ENCODE measurements at places on chromosomes 11 and 22.

- no peak for DNase-seq
These were observed 1.4 kb downstream of the RIN1 start for GRCh38 chr11:66334605-66335442.

DNA sequence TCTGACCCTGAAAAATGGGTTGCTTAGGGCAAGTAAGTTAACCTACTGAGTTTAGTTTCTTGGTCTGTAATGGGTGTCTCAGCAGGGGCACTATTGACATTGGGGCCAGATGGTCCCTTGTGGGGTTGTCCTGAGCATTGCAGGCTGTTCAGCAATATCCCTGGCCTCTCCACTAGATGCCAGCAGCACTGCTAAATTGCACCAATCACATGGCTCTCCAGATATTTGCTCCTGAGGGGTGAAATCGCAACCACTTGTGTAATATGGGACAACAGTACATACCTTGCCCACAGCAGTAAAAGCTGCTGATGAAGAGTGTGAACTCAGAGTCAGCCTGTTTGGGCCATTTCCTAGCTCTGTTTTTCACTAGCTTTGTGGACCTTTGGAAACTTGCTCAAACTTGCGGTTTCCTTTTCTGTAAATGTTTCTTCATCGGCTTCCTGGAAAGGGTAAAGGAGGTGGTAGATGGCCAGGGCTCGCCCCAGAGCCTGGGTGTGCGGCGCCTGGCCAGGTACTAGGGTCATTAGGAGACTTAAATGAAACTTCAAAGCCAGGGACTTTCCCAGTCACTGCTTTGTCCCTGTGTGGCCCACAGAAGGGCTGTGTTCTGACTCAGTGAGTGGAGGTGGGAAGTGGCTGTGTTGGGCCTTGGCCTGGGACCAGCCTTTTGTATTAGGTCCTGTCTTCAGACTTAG is 13.0 kb downstream of the NCF4 start:
- no peak for DNase-seq

GRCh38 chr11:69343401-69344321 is 49.7 kb downstream of the MYEOV start:
- DNase-seq = no peak

DNA sequence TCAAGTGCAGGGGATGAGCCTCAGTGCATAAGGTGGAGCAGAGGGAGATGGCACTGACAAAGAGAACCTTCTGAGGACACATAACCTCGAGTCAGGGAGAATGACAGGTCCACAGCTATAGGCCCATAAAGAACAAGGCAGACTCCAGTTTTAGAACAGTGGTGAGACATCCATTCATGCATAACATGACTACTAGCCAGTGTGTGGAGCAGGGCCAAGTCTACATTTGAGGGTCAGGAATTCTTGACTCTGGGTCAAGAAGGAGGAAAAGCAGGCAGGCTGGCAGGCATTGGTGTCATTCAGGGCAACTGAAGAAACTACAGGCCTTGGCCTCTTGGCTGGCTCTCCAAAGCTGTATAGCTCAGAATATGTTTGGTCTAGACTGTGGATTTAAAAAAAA is 54.9 kb downstream of the MTNR1B start:
- no peak for DNase-seq

- no peak for DNase-seq
These were observed 37.8 kb downstream of the PRR5L start for GRCh38 chr11:36333897-36334296.

GRCh38 chr11:119845756-119846155 is 116.8 kb upstream of the NECTIN1 start:
- DNase-seq = no peak

DNA sequence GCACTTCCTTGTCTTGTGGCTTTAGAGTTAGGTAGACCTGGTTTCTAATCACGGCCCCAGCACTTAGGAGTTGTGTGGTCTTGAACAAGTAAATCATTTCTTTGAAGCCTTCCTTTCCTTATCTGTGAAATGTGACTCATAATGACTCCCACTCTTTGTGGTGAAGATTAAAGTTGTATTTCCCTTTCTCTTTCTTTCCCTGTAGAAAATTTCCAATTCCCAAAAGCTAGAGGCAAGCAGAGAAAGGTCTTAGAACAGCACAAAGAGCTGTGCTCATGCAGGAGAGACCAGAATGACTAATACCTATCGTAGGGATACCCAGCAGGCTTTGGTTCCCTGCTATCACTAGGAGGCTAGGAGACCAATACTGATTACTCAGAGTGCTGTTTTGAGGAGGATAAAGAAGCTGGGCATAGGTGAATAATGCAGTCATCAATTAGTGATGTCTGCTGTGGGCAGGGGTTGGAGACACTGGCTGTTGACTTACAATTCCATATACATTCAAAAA is 270.7 kb upstream of the SYN3 start:
- no peak for DNase-seq

- DNase-seq = no peak
These were observed 56.0 kb downstream of the PISD start for GRCh38 chr22:31605851-31606585.

- DNase-seq = no peak
These were observed 56.0 kb downstream of the CELSR1 start for GRCh38 chr22:46481386-46481785.

DNA sequence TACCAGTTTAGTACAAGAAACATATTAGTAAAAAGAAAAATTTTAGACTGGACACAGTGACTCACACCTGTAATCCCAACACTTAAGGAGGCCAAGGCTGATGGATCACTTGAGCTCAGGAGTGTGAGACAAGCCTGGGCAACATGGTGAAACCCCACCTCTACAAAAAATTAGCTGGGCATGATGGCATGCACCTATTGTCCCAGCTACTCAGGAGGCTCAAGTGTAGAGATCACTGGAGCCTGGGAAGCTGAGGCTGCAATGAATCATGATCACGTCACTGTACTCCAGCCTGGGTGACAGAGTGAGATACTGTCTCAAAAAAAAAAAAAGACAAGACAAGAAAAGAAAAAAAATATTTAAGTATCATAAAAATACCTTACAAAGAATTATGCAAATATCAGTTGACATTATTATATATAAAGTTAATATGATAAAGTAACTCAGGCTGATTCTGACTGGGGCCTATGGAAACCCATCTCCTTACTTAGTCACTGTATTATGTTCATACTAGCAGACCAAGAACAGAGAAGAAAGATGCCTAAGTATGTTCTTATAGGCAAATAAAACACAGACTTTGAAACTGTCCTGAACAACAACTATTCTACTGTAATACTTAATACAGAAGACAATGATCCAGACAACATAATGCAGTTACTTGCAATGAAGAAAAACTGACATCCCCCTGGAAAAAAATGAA is 27.3 kb downstream of the FAM168A start:
- no peak for DNase-seq

DNA sequence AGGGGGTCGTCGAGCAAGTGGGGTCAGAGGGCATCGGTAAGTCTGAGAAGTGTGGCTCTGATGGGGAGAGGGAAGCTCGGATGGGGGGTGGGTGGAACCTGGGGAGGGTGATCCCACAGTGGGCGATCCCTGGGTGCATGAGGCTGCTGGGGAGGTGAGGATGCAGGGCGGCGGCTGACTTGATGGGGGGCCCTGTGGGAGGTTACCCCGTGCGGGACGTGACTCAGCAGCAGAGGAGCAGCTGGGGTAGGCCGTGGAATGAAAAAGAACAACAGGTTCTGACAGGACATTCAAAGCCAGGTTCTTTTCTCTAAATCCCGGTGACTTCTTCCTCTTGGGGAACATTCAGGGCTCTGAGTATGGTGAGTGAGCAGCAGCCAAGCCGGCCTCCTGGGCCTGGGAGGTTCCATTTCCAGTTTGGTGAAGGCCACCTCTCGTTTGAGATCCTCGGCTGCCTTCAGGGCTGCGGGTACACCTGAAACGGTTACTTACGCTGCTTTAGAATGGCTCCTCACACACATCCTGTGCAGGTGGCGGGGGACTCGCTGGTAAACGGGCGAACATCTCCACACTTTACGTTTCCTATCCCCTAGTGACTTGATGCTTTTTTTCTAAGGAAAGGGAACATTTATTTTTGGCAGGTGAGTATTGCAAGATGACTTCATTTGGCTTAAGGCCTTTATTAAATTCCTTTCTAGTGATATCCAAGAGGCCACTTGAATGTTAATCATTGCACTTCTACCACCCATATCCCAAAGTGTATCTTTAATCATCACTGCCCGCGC is 278.2 kb downstream of the TBC1D22A start:
- no peak for DNase-seq

- no peak for DNase-seq
These were observed 4.3 kb upstream of the PNPLA3 start for GRCh38 chr22:43919106-43919973.

DNA sequence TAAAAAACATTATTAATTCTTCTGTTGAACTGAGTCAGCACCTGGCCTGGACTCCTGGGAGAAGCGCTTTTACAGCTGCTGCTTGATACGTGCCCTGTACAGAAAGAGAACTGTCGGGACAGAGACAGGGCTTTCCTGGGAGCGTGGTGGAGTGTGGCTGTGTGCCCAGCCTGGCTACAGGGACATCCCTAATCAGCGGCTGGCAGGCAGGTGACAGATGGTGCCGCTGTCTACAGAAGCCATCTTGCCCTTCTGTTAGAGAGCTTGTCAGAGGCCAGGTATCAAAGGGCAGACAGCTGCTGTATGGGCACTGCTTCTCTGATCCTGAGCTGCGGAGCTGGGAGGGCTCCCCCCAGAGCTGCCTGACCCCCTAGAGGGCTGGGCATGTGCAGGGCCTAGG is 361.8 kb downstream of the TENM4 start:
- no peak for DNase-seq

DNA sequence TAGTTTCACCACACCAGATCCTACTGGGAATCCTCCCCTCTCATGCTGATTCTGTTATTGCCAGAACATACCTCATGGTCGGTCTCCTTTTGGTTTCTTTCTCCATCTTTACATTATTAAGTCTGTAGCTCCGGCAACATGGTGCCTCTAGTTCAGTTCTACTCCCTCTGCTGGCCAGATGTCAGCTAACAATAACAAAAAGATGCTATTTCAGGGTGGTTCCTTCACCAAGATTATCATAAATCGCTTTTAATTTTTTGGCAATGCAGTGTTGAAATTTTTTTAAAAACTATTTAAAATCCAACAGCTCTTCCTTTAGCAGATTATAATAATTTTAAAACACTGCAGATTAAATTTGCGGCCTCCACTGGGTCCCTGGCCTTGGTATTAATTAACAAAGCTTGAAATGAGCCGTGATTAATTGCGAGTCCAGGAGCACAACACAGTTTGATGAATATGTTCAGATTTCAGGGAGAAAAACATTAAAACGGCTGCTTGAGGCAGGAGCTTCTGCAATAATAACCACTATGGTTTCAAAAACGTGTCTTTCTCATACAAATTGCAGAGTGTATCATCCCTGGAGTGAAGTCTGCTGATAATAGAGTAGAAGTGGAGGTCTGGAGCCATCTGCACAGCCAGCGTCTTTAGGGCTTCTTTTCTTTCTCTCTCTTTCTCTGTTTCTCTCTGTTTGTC is 492.9 kb upstream of the KIRREL3 start:
- no peak for DNase-seq

- no peak for DNase-seq
These were observed 7.1 kb downstream of the LARGE2 start for GRCh38 chr11:45929486-45930030.

DNA sequence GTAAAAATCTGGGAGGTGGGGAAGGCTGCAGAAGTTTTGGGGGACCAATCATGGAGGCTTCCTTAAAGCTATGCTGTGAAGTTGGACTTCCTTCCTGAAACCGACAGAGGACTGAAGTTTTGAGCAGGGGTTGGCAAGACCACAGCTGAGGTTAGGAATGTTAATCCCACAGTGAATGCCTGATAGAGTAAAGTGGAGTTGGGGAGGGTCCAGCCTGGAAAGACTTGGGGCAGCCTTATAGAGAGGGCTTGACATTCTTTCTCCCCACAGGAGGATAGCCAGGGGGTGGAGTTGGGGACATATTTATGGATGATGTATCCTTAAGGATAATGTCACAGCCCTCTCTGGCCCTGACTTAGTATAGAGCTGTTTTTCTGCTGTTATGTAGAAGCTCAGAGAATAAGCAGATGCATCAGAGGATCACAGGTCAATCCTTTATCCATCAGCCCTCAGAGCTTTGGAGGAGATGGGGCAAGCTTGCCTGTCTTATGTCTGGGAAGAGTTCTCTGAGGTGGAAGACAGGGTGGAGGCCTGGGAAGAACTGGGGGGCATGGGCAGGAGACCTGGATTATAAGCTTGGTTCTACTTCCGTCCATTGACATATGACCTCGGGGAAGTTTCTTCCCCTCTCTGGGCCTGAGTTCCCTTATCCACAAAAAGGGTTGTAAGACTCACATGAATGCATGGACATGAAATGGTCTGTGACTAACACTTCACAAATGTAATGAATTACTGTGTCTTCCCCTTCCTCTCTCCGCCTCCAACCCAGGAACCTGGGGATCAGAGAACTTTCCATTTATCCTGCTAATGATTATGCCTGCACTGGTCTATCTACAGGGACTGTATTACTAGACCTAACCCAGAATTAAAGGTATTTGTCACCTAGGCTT is 317.8 kb downstream of the MIAT start:
- DNase-seq = no peak

Data from stimulated activated CD4-positive, alpha-beta T cell treated with anti-CD3 and anti-CD28 coated beads, Interleukin-12 subunit alpha, Interleukin-12 subunit beta, amount 100 ng/mL, for 4 hours (primary cell).